ENCODE measurements at places on chromosomes 6 and 20.

- no peak for DNase-seq
Measured at GRCh38 chr20:58818586-58819285, 32.0 kb downstream of the GNAS-AS1 start.

- no peak for DNase-seq
Measured at GRCh38 chr6:81682858-81683620, 69.4 kb downstream of the TENT5A start.

GRCh38 chr6:148854096-148854495, 107.3 kb downstream of the UST start:
- DNase-seq, result no peak

DNA sequence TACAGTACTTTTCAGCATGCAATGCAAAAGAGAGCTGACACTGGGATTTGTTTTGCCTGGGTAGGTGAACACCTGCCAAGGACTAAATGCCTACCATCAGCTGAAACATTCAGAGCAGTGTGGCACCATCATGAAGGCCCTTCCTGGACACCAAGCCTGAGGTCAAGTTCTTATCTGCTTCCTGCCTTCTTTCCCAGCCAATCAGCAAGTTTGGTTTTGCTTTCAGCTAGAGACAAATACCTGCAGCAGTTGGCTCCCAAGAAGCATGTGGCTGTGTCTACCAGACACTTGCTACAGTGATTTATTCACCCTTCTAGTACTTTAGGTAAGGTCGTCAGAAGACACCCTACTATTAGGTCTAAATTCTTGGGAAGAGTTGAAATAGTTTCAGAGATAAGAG, 112.8 kb downstream of the TBX18 start:
- DNase-seq, result no peak

DNA sequence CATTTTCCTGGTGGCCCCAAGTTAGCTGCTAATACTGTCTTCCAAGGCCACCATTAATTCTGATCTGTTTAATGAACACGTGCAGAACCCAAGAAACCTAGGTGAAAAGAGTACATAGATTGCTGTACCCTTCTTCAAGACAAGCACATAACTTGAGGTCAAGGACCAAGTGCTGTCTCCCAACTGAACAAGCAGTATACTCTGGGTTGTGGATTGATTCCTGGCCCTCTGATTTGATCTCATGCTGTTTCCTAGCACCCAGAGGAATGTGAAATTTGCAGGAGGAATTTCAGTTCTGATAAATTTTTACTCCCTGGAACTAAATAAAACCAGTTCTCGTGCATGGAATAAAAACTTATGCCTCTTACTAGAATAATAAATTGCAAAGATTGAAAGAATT, 75.6 kb downstream of the MTFR2 start:
- DNase-seq, result no peak

All from right forelimb (tissue), 1 donor.